ENCODE measurements at places on chromosomes 1 and 21. TPM values are rescaled to one million over a fixed set of nuclear protein-coding genes. Genes with fewer than 3 reads are reported as not detected.
A peak's percentile ranks its signal among the peaks of the same experiment; 100 is the strongest.

The LEFTY1 gene
- not detected for total RNA-seq

The SLAMF6 gene
- 0.62 TPM for total RNA-seq

The HSPB7 gene
- 300 TPM for total RNA-seq

The LCE1E gene
- total RNA-seq, result not detected

The FAM43B gene
- 1.3 TPM for total RNA-seq

The SPRR2G gene
- not detected for total RNA-seq

The MCOLN3 gene
- 2.2 TPM for total RNA-seq

- ATAC-seq, result no peak
These were observed 7.7 kb downstream of the ARMH1 start for GRCh38 chr1:44681905-44682882.

- no peak for ATAC-seq
These were observed 12.0 kb downstream of the SMG7 start for GRCh38 chr1:183484254-183484653.

DNA sequence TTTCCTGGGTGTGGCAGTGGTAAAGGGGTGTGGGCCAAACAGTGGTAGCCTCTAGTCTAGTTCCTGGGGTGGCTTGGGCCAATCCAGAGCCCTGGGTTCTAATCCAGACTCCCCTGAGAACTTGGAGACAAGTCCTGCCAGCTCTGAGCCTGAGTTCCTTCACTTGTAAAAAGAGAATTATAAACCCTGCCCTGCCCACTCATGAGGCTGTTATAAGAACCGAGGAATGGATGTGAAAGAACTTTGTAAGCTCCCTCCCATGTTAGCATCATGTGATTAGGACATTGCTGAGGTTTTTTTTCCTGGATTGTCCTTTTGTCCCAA, 131.0 kb downstream of the RRAGC start:
- ATAC-seq, result no peak

DNA sequence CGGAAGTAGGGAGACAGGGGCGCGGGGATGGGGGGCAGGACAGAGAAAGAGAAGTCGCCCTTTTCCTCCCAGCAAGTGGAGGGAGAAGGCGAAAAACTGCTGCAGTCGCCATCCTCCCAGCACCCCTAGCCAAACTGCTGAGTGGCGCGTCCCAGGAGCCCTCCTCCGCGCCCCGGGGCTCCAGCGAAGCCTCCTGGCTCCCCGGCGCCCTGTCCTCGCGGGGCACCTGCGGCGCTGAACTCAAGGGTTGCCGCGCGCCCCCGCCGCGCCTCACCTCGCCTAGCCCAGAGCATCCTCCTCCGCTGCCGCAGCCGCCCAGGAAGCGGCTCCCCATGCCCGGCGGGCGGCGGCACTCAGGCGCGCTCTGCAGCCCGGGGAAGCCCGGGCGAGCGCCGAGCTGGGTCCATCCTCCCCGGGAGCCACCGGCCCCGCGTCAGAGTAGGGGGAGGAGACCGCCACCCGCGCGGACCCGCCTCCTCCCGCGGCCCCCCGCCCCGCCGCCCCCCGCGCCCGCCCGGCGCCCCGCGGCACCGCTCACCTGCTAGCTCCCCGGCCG, at the start of gene DAB1:
TSS of gene DAB1 (minus strand) at position 405 of the 556 bp plus-strand sequence. CDS start 133,030 bp downstream, outside the sequence.
- no peak for ATAC-seq

- ATAC-seq, result no peak
These were observed 61.3 kb upstream of the DIP2A start for GRCh38 chr21:46397211-46397905.

- peak; percentile 93 for ATAC-seq
These were observed 553 bp downstream of the CMPK1 start for GRCh38 chr1:47333922-47334764.

GRCh38 chr1:2224631-2225428, 3.3 kb upstream of the SKI start:
- ATAC-seq, result no peak

DNA sequence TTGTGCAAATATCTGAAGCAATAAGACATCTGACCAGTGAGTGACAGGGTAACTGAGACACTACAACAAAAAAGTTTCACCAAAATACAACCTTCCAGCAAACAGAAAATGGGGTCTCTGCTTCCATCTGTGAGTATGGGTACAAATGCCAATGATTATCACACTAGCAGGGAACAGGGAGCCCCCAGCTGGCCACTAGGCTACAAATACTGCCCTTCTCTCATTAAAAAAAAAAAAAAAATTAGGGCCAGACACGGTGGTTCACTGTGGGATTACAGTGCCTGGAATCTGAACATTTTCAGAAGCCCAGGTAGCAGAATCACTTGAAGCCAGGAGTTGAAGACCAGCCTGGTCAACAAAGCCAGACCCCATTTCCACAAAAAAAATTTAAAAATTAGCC, 48.4 kb upstream of the EDARADD start:
- no peak for ATAC-seq

GRCh38 chr1:42730988-42731387, 9.0 kb downstream of the CLDN19 start:
- no peak for ATAC-seq

GRCh38 chr1:58608297-58608696, 31.2 kb upstream of the TACSTD2 start:
- no peak for ATAC-seq

DNA sequence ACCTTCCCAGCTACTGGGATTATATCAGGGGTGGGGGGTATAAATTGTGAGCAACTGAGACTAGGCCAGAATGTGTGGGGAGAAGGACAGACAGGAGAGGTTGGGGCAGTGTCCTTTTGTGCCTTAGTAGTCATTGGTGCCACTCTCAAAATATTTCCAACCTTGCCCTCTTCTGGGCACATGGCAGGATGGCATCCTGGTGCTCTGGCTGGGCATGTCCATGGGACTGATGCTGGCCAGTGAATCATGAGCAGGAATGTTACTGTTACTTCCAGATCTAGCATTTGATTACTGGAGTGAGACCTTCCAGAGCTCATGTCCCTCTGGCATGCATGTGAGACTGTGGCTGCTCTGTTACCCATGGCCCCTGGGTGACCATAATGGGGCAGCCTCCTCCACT, 151.2 kb downstream of the MATN1 start:
- ATAC-seq, result no peak

- no peak for ATAC-seq
These were observed 543.9 kb downstream of the AJAP1 start for GRCh38 chr1:5198328-5198727.

- no peak for ATAC-seq
These were observed 154.8 kb downstream of the TRABD2B start for GRCh38 chr1:47842228-47842919.

DNA sequence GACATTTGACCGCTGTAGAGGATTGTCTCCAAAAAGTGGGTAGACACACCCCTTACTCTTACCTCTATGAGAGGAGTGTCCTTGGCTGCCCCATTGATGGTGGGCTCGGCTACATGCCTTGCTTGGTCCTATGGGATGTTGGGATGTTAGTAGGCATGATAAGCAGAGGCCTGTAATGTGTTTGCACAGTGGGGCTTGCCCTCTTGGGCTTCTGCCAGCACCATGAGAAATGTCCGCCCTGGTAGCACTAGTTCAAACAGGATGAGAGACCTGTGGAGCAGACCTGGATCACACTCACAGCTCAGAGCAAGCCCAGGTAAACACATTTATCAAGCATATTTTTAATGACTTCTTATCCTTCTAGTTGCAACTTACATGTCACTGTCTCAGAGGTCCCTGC, 54.2 kb downstream of the SH3GLB1 start:
- no peak for ATAC-seq

- ATAC-seq, result no peak
These were observed 78.6 kb upstream of the CSF3R start for GRCh38 chr1:36561361-36561724.

DNA sequence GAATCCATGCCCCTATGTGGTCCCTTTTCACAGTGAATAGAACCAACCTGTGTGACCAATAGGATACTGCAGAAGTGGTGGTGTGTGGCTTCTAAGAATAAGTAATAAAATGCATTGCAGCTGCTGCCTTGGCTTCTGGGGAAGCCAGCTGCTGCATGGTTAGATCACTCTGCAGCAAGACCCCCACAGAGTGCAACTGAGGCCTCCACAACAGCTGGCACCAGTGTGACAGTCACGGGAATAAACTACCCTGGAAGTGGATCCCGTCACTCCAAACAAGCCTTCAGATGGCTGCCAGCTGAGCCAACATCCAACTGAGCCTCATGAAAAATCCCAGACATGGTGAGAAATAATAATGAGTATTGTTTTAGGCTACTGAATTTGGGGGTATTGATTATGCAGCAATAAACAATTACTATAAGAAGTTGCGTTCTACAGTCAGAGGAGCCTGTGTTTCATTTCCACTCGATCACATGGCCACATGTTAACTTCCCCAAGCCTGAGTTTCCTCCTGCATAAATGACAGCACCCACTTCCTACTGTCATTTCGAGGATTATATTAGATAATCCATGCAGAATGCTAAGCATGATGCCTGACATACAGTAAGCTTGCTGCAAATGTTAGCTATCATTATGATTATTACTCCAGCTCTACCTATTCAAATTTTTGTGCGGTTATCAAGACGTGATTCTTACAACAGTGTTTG, 20.8 kb upstream of the COG2 start:
- ATAC-seq, result no peak

DNA sequence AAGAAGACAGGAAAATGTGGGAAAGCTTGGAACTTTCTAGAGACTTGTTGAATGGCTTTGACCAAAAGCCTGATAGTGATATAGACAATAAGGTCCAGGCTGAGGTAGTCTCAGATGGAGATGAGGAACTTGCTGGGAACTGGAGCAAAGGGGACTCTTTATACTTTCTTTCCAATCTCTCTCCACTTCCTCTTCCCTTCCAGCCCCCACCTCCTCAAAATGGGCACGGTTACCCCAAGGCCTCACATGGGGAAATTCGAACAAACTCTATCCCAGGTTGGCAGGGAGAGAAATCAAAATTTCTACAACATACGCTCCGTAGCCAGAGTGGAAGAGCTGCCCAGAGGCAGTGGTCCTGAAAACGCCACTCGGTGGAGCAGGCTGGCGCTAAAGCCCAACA, 15.2 kb downstream of the PPT1 start:
- no peak for ATAC-seq

All from gastroesophageal sphincter (tissue), 4 donors.